SK-N-SH (cell line): ENCODE measurements at places on chromosomes 5 and 9. TPM values are rescaled to one million over a fixed set of nuclear protein-coding genes. Genes with fewer than 3 reads are reported as not detected.

ASPN gene
- polyA plus RNA-seq = 0.76 and 1.7 TPM in 2 replicates

EPB41L4A gene
- polyA plus RNA-seq = 0.07 and 0.31 TPM in 2 replicates

DNA sequence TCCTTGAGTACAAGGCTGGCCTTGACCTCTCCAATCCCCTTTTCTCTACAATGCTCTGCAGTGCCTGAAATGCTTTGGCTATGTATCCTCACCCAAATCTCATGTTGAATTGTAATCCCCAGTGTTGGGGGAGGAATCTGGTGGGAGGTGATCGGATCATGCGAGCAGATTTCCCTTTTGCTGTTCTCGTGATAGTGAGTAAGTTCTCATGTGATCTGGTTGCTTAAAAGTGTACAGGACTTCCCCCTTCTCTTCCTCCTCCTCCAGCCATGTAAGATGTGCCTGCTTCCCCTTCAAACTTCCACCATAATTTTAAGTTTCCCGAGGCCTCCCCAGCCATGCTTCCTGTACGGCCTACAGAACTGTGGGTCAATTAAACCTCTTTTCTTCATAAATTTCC, 28.5 kb upstream of the AKNA start:
- H3K36me3 ChIP-seq = no peaks in the 10 kb centered on the region
- no peak overlapping the region for H3K4me3 ChIP-seq
- H3K4me1 ChIP-seq = no peaks in the 10 kb centered on the region

DNA sequence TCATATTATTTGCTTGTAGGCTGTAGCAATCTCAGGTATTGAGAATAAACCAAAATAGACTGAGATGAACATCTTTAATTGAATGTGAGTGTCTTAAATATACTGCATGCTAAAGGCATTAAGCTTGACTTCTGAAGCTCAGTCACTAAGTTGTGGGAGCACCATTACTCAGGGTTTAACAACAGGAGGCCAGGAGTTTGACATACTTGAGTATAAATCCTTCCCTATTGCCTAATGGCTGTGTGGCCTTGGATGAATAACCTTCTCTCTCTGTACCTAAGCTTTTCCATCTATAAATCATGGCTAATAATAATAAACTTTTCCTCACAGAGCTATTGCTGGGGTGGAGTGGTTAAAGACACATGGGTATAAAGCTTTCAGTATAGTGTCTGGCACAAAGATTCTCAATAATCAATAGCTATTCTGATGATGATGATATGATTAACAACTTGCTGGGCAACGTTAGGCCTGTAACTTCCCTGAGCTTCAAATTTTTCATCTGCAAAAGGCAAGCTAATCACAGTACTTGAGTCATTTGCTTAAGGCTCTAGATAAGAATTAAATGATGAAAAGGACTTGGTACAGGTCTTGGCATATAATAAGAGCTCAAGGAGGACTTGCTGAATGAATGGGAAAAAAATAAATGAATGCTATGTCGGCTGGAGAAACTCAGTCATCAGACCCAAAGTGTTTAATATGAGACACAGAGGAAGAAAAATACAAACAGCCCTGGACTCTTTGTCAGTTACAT, 174.0 kb upstream of the IL12B start:
- no peak for DNase-seq
- H3K27me3 ChIP-seq = no peaks in the 10 kb centered on the region
- H3K4me1 ChIP-seq = no peaks in the 10 kb centered on the region
- no peaks in the 10 kb centered on the region for H3K36me3 ChIP-seq
- H3K4me3 ChIP-seq = no peak overlapping the region

GRCh38 chr5:120239086-120239485, 225.0 kb upstream of the PRR16 start:
- H3K4me3 ChIP-seq = no peak overlapping the region
- H3K36me3 ChIP-seq = peaks cover 5% of the 10 kb centered on the region
- H3K27ac ChIP-seq = no peak overlapping the region
- no peaks in the 10 kb centered on the region for H3K27me3 ChIP-seq

PTGES2 gene
- polyA plus RNA-seq = 130 and 141 TPM in 2 replicates

- no peak for DNase-seq
- H3K4me3 ChIP-seq = no peak overlapping the region
- H3K4me1 ChIP-seq = no peaks in the 10 kb centered on the region
Measured at GRCh38 chr5:76422227-76422626, 19.1 kb downstream of the IQGAP2 start.

DNA sequence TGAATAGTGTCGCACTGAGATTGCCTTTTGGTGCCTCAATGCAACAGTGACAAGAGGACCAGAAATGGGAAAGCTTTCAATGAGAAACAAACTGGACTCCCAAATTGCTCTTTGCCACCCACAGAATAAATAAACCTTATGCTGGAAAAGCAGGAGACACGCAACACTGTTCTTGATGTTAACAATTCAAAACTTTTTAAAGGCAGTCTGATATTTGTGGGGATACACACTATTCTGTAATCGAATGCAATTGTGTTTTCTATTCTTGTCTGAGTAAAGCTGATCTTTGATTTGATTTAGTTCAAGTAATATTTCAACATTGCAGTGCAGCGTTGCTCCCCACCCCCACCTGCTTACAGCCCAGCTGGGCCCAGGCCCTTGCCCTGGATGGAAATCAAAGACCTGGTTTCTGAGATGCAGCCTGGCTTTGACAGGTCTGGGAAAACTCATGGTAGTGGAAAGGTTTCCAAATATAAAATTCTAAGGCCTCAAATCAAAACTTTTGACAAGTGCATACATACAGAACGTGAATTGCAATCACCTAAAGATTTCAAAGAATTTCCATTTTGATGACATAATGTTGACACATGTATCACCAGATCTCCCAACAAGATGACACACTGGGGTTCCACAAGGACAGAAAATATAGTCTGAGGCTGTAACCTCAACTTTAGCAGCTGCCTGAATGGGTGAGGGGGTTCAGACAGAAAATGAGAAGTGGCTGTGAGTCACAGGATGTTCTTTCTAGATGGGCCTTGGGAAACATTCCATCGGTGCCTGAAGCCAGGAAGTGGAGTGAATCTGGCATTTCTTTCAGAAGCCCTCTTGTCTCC, 55.1 kb downstream of the ABCA1 start:
- H3K4me3 ChIP-seq = no peak overlapping the region
- H3K4me1 ChIP-seq = peaks cover 40% of the 10 kb centered on the region
- peak overlapping the region; percentile 65 for H3K27ac ChIP-seq
- peak; percentile 22 for DNase-seq
- no peaks in the 10 kb centered on the region for H3K36me3 ChIP-seq
- H3K27me3 ChIP-seq = no peaks in the 10 kb centered on the region

DNA sequence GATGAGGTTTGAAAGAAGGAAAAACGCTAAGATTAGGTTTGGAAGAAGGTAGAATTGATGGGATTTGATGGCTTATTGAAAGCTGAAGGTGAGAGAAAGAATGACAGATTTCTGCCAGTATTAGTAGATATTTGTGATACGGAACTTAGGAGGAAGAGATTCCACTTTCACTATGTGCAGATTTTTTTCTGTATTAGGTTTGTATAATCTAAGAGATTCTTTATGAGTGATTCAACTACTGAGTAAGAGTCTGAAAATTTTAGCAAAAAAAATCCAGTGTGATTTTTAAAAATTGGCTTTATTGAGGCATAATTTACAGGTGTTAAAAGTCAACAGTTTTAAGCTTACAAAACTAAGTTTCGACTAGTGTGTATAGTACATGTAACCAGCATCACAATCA, 54.1 kb downstream of the AP3S1 start:
- H3K27me3 ChIP-seq = no peaks in the 10 kb centered on the region
- H3K4me1 ChIP-seq = peaks cover 4% of the 10 kb centered on the region; the same call in 1 of the 2 replicates
- no peak overlapping the region for H3K27ac ChIP-seq
- H3K4me3 ChIP-seq = no peak overlapping the region
- no peak for DNase-seq
- no peaks in the 10 kb centered on the region for H3K36me3 ChIP-seq

- no peaks in the 10 kb centered on the region for H3K27me3 ChIP-seq
- H3K36me3 ChIP-seq = no peaks in the 10 kb centered on the region
- peak overlapping the region; percentile 93 for H3K27ac ChIP-seq
- peaks cover 7% of the 10 kb centered on the region for H3K4me1 ChIP-seq
- peak overlapping the region; percentile 89 for H3K4me3 ChIP-seq
Measured at GRCh38 chr9:111898331-111899096, 1.9 kb downstream of the UGCG start.

DNA sequence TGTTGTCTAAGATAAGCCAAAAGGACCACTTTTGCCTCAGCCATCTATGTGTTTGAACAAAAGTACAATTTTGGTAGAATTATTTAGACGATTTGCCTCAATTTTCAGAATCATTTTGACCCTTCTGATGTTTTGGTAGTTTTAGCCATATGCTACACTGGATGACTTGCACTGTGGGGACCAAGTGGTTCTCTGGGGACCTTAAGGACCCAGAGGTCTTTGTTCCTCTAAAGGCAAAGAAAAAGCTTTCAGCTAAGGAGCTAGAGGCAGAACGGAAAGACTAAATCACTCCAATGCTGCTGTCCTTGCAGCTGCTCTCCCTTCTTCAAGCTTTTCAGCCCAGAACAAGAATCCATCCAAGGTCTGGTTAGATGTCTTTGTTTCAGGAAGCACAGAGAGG, 51.0 kb upstream of the APC start:
- no peaks in the 10 kb centered on the region; the same call in none of the 2 replicates for H3K4me1 ChIP-seq
- no peak overlapping the region for H3K27ac ChIP-seq
- H3K27me3 ChIP-seq = no peaks in the 10 kb centered on the region
- DNase-seq = no peak
- no peak overlapping the region for H3K4me3 ChIP-seq

- no peaks in the 10 kb centered on the region for H3K27me3 ChIP-seq
- H3K4me3 ChIP-seq = no peak overlapping the region; the same call in 1 of the 2 replicates
- peak overlapping the region; percentile 95 for H3K27ac ChIP-seq
- H3K4me1 ChIP-seq = peaks cover 18% of the 10 kb centered on the region; the same call in 1 of the 2 replicates
- H3K36me3 ChIP-seq = no peaks in the 10 kb centered on the region
Measured at GRCh38 chr9:115944166-115944948, 209.2 kb upstream of the PAPPA start.

PITX1 gene
- polyA plus RNA-seq = not detected in 2 replicates

NELFB gene
- 52.6 and 62.7 TPM in 2 replicates for polyA plus RNA-seq
